ENCODE measurements at places on chromosomes 1 and 21.

DNA sequence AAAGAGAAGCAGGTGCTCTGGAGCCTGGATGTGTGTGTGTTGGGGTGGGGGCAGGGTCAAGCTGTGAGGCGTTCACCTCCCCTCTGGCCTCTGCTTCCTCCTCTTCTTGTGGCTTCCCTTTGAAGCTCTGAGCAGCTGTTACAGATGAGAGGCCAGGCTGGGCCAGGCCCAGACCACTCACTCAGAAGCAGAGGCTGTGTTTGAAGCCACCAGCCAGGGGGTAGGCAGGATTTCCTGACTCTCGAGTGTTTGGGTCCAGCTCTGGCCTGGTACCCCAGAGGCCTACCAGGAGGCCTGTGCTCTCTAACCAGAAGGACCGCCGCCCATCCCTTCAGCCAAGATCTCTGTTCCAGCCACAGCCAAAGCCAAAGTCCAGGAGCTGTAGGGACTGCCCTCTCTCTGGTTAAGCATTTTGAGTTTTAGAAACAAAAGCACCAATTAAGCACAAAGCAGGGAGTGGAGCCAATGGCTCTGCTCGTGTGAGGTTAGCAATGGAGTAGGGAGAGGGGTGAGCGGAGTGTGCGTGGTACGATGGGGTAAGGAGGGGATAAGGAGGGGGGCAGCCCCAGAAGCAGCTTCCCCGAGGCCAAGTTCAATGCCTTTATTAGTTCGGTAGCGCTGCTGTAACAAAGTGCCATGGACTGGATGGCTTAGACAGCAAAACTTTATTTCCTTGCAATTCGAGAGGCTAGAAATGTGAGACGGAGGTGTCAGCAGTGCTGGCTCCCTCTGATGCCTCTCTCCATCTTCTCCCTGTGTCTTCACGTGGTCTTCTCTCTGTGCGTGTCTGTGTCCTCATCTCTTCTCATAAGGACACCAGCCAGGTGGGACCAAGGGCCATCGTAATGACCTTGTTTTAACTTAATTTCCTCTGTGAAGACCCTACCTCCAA, 20.5 kb downstream of the RCSD1 start:
- DNase-seq, result no peak

- no peak for DNase-seq
Measured at GRCh38 chr1:203473281-203473680, 2.3 kb upstream of the PRELP start.

DNA sequence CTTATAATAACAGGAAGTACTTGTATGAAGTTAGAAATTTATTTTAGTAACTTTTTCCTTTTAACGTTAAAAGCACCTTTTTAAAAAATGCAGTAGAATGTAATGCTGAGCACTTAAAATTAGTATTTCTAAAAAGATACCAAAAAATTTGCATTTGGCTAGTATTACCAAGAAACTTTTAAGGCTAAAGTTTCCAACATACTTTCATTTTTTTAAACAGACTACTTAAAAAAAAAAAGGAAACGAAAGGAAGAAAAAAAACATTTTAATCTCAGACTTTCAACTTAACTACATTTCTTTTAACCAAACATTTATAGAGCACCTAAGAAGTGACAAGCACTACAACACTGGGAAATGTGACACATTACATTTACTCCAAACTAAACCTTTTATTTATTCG, 2.8 kb downstream of the ARID4B start:
- no peak for DNase-seq

DNA sequence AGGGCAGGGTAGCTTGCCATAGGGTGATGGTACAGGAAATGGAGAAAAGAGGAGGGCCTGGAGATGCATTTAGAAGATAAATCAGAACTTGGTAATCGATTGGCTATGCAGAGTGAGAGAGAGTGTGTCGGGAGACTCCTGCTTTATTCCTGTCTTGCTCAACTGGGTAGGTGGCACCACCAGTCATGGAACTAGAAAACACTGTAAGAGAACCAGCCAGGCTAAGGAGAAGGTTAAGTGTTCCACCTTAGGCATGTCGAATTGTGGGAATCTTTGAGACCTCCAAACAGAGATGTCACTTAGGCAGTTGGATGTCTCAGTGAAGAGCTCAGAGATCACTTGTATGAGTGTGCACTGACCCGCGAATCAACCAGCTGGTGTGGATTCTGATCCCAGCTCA, 28.7 kb upstream of the RD3 start:
- no peak for DNase-seq

GRCh38 chr1:230273141-230273710, 152.9 kb downstream of the PGBD5 start:
- no peak for DNase-seq

- no peak for DNase-seq
Measured at GRCh38 chr21:34536311-34536710, 24.3 kb upstream of the KCNE1 start.

DNA sequence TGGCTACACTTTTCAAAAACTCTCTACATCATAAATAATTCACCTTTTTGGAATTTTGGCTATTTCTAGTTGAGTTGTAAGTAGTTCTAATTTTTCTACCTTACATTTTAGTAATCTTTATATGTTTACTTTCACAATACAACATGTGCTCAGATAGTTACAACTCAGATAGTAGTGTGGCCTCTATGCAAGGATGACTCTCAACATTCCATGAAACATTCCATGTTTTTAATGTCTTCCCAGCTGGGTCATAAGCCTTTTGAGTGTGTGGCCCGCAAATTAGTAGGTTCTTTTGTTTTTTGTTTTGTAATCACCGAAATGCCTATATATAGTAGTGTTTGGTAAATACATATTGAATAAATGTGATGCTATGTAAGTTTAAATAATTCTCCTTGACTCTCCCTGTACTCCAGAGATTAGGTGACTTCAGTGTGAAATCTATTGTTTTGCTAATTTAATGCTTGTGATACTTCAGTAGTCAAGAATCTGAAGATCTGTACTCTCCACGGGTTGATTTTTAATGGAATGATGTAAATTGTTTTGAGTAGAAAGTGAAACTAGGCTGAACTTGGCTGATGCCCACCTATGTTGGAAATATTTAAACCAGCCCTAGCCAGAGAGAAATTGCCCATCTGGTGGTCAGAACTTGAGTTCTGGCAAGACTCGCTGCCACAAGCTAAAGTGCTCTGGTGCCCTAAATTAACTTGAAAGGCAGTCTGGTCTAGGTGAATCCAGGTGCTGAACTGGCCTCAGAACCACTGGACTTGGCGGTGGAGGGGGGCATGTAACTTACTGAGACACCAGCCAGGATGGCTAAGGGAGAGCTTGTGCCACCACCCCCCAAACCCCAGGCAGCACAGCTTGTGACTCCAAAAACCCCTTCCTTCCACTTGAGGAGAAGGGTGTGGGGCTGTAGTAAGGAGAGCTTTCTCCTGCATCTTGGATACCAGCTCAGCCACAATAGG, 165.6 kb downstream of the USP25 start:
- no peak for DNase-seq

GRCh38 chr1:236724506-236724905, 38.2 kb downstream of the ACTN2 start:
- DNase-seq, result no peak

- DNase-seq, result no peak
Measured at GRCh38 chr1:17141441-17142197, 22.4 kb upstream of the PADI2 start.

- no peak for DNase-seq
Measured at GRCh38 chr1:41313661-41314131, 47.5 kb upstream of the FOXO6 start.

GRCh38 chr1:229952670-229953520, 114.1 kb upstream of the GALNT2 start:
- DNase-seq, result no peak

DNA sequence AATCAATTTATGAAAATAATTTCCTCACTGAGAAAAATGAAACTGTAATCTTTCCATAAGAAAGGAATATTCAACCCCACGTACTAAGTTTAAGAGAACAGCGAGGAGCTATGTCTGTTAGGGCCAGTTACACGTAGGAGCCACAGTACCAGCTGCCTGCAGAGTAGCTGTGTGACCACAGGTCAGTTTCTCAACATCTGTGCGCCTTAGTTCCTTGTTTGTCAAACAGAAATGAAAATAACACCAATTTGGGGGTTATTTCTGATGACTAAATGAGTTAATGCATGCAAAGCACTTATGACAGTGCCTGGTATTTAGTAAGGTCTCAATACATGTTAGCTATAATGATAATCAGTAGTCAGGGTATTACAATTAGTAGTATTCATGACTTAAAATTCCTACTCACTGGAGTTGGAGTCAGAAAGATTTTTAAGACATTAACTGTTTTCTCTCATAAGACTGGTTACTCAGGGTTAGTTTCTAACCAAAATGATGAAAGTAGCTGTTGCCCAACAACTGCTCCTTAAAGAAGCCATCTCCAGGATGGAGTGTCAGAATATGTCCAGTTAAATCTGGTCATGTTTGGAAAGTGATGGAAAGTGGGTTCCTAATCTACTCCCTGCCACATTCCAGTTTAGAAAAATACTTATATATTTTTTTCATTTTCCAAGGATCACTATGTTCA, 85.8 kb upstream of the ZNF648 start:
- no peak for DNase-seq

- DNase-seq, result no peak
Measured at GRCh38 chr21:16579538-16579937, 849.8 kb downstream of the USP25 start.

DNA sequence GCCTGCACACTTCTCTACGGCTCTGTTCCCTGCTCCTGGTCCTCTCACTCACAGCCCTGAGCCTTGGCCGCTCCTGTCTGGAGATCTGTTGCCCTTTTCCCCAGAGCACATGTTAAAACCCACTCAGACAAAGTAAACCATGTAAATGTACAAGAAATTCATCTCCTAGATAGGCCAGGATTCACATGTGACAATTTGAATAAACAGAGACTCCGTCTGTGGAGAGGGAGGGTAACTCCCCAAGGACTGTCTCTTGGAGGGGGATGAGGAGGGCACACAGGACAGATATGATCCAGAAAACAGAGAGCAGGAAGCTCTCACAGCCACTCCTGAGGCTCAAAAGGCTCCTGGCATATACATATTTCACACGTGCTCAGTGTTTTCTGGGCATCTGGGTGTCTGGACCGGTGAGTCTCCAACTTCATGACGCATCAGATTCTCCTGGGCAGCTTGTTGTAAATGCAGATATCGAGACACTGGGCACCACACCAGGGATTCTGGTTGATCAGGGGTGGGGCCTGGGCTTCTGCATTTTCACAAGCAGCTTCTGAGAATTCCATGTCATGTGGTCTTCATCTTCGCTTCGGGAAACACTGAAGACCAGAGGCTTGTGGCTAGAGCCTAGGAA, 6.4 kb upstream of the KAZN start:
- no peak for DNase-seq

DNA sequence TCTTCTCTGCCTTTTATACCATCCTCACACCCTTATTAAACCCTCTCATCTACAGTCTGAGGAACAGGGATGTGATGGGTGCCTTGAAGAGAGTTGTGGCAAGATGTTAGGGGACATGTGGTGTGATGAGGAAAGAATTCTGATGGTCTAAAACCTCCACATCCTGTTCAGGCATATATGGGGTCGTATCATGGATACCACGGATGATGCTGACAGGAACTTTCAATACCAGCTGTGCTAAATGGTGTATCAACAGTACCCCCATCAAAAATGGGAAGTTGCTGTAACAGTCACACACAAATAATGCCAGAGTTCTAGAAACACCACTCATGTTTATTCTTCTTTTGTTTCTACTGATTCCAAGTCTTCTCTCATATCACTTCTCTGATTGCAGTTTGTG, 12.9 kb downstream of the OR2T6 start:
- no peak for DNase-seq

DNA sequence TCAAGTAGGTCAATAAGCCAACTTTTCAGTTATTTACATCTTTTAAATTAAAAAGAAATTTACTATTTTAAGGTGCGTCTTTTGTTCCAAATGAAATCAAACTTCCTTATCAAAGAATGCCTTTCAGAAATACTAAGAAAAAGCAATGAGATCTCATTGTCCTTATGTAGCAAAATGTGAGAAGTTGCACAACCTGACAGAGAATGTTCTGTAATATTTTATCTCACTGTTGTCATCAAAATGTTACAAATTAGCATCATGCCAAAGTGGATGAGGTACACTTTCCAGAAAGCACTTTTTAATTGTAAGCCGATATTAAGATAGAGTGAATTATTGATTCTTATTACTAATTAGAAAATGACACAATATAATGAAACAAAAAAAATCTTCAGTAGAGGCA, 50.4 kb downstream of the KCNT2 start:
- DNase-seq, result no peak

- DNase-seq, result no peak
Measured at GRCh38 chr1:224528900-224529299, 87.2 kb upstream of the CNIH3 start.

DNA sequence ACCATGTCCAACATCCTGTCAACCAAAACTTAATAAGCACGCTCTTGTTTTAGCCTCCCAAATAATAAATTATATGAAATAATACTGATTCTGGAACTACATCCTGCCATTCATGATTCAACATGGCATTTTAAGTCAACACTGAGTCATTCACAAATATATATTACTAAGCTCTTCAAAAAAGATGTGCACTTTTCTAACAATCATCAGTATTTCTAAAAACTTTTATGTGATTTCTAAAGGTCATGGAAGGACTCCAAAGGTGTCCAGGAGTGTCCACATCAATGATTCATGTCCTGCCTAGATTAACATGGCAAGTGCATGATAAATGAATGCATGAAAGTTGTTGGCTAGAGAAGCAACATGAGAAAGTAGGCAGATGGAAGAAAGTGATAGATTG, 51.6 kb downstream of the NEGR1 start:
- DNase-seq, result no peak

DNA sequence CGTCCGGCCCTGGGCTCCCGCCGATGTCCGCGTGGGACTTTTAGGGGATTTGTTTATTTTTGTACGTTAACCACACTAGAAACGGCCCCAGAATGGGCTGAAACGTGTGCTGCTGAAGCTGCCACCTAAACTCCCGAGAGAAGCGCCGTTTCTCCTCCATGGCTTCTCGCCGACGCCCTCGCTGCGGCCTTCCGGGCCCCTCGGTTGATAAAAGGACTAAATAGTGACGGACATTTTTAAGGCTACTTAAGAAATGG, 678 bp upstream of the PTTG1IP start:
- no peak for DNase-seq

DNA sequence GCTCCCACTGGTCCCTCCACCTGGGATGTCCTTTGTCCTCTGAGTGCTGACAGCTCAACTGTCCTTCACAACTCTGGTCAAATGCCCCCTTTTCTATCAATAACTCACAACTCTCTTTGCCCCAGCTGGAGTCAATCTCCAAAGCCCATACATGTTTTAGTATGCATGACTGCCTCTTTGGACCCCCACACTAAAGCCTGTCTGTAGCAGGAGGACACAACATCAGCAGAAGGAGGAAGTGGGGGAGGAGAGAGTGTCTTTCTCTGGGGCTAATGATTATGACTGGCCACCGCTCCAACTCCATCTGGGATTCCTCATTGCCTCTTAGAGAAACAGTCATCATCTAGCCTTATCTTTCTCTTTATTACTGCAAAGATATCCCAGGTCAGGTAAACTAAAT, 186.6 kb upstream of the FGGY start:
- DNase-seq, result no peak

GRCh38 chr1:44642925-44643324, 31.4 kb downstream of the TMEM53 start:
- DNase-seq, result no peak

Measured in activated T-cell treated with anti-CD3 and anti-CD28 coated beads, Interleukin-2, amount 50 U/mL, for 72 hours (primary cell).